NCI-H1092 (cell line): ENCODE measurements at places on chromosomes 13 and 19.

- DNase-seq: no peak
These were observed 127.8 kb downstream of the CRYL1 start for GRCh38 chr13:20397896-20398295.

- no peak for DNase-seq
These were observed 77.4 kb upstream of the SPATA13 start for GRCh38 chr13:24083141-24083540.

DNA sequence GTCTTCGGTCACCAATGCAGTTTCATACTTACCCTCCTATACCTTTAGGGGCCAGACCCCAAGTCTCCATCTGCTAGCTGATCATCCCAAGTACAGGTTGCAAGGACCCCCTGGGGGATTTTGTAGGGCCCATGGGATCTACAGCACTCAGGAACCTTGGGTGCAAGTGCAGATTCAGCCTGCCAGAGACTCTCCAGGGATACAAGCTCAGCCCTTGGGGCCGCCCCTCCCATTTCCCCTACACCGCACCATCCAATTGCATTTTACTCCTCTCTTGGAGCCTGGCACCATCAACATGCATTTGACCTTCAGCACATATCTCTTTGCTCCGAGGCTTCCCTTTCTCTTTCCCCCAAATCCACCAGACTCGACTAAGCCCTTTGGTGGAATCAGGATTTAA, 154.7 kb upstream of the ZNF536 start:
- no peak for DNase-seq

DNA sequence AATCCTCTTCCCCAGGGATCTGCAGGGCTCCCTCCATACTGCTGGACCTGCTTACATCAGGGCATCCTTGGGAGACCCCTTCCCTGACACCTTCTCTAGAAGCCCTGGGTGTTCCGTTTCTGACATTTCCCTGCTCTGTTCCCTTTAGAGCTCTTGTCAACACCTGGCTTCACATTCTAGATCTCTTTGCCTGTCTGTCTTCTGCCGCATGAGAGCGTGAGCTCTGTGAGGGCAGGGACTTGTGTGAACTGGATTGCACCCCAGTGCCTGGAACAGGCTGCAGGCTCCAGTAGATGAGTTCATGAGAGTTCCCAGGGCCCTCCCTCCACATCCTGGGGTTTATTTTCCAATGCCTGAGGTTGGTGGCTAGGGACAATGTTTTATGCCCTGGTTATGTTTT, 651 bp downstream of the CEACAM7 start:
- no peak for DNase-seq

GRCh38 chr13:112964971-112965492, 4.0 kb upstream of the MCF2L start:
- DNase-seq: no peak

DNA sequence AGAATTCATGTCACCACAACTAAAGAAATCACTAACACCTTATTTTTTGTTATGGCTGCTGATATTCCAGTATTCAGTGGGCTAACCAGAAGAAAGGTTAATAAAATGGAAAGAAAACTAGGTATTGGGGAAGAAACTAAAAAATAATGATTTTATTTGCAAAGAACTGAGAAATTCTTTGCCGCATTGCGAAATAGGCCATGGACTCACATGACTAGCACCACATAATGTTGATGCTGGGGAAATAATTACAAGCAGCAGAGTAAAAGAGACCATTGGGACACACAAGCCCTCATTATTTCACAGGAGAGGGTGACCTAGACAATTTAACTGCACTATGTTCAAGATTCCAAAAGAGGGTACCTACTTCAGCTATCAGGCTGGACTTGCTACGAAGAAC, 1411.5 kb downstream of the SLITRK5 start:
- no peak for DNase-seq

DNA sequence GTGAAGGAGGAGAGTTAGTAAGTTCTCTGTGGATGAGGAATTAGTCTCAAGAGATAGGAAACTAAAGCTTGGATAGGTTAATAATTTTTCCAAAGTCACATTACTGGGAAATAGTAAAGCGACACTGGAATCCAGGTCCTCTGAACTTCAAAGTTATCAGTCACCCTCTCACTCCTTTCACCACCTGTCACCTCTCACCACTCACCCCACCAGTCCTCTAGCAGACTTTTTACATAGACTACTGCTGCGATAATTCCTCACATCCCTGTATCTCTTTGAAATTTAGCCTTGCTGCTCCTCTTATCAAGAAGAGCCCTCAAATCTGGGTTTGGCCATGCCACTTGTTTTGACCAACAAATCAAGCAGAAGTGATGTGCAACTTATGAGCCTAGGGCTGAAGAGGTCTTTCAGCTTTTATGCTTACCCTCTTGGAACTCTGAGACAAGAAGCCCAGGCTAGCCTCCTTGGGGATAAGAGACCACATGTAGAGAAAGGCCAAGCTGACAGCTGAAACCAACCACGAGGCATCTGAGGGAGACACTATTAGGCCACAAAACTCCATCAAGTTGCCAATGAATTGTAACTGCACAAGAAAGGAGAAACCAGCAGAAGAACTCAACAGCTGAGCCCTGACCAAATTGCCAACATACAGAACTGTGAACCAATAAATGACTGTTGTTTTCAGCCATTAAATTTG, 41.2 kb downstream of the STARD13 start:
- DNase-seq: no peak

DNA sequence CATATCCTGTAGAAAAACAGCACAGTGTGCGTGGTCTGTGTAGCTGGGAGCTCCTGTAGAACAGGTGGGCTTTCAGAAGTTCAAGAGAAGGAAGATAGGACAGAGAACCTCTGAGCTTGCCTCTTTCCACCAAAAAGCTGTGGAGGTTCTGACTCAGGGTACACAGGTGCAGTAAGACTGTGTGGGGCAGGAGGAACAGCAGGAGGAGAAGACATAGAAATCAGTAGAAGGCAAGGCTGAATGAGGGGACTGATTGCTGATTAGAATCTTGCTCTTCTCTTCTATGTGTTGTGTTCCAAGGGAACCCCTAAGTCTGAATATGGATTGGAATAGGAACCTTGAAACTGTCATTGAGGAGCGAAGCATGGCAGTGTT, 122.7 kb downstream of the AKAP11 start:
- no peak for DNase-seq

- DNase-seq: peak; percentile 71
These were observed 19.2 kb downstream of the RCN3 start for GRCh38 chr19:49546825-49547565.

DNA sequence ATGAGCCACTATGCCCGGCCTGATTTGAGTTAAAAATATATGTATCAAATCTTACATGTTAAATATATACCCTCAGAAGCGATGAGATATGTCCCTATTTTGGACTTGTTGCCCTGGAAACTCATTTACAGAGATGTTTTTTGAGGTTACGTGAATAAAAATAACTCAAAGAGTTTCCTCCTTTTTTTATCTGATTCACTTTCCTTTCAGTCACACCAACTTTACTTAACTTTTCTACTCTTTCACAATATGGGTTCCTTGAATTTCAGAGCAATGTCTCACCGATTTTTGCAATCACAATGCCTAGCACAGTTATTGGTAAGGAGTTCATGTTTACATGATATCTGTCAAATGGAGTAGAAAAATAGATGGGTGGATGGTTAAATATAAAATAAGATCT, 2.3 kb downstream of the OR7C2 start:
- DNase-seq: no peak

DNA sequence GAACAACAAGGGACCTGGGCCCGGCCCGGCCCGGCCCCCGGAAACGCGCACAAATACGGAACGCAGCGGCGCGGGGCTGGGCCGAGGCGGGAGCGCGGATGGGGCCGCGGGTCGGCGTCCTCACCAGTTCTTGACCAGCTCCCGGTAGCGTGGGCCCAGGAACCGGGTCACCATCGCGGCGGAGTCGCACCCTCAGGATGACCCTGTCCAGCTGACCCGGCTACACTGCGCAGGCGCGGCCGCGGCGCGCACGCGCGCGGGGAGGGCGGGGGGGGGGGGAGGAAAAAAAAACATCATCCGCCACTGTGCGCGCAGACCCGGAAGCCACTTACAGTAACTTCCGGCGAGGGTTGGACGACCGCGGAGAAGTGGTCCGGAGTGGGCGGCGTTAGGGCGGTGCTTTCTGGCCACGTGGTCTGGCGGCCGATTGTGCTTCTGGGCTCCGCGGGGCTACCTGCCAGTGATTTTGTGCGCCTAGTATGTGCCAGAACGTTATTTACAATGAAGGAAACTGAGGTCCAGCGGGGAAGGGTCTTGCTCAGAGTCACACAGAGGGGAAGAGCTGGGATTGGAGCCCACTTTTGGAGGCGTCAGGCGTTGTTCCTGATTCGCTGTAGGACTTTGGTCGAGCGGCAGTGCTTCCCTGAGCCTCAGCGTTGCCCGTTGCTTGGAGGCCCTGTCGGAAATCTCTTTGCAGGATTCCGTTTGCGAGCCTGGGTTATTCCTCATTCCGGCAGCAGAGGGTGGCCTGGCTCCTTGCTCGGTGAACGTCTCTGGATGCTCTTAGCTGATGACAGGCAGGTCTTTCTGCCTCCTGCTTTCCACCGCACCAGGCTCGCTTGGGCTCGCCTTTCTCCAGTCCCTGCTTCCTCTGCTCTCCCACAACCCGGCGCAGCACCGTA, at the start of gene UQCR11:
Gene UQCR11, minus strand, starts transcription at position 227 of the 902 bp plus-strand sequence. Its CDS starts 53 bp downstream, at position 174.
- DNase-seq: peak; percentile 90
